ENCODE measurements at places on chromosomes 1 and 21.

DNA sequence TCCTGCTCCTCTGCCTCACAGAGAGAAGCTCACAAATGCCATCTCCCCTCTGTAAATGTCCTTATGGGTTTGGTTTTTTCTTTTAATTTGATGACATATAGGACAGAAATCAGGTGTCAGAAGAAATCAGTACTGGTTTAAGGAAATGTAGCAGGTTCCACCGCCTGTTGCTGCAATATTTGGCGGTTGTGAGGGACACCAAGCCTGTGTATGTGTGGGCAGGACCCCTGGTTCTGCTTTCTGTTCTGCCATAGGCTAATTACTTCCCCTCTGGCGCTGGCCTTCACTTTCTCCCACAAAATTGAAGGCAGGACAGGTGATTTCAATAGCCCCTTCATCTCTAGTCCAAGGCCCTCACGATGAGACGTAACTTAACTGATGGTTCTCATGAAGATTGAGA is 69.2 kb downstream of the PRDM2 start:
- no peak for DNase-seq

- no peak for DNase-seq
Measured at GRCh38 chr1:6417961-6418667, 1.6 kb downstream of the HES2 start.

GRCh38 chr1:51948491-51948915 is 42.0 kb downstream of the RAB3B start:
- no peak for DNase-seq

GRCh38 chr1:8472668-8473067 is 154.8 kb downstream of the SLC45A1 start:
- DNase-seq = peak; percentile 14

GRCh38 chr1:46333300-46334029 is 7.1 kb upstream of the NSUN4 start:
- DNase-seq = no peak

DNA sequence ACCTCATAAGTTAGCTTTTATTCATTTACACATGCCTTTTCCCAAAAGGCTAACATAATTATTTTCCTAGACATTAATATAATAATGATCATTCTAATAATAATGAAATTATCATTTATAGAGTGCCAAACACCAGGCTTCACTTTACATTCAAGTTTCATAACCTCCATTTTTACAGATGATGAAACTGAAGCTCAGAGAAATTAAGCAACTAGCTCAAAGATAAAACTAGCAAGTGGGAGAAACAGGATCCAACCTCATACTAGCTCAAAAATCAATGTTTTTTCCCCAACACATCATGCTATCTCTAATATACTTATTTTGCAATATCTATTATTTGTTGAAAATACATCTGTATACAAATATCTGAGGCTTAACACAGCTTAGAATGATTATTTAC is 14.0 kb downstream of the LPGAT1 start:
- DNase-seq = no peak

GRCh38 chr1:162942916-162943559 is 82.1 kb upstream of the CCDC190 start:
- DNase-seq = no peak

DNA sequence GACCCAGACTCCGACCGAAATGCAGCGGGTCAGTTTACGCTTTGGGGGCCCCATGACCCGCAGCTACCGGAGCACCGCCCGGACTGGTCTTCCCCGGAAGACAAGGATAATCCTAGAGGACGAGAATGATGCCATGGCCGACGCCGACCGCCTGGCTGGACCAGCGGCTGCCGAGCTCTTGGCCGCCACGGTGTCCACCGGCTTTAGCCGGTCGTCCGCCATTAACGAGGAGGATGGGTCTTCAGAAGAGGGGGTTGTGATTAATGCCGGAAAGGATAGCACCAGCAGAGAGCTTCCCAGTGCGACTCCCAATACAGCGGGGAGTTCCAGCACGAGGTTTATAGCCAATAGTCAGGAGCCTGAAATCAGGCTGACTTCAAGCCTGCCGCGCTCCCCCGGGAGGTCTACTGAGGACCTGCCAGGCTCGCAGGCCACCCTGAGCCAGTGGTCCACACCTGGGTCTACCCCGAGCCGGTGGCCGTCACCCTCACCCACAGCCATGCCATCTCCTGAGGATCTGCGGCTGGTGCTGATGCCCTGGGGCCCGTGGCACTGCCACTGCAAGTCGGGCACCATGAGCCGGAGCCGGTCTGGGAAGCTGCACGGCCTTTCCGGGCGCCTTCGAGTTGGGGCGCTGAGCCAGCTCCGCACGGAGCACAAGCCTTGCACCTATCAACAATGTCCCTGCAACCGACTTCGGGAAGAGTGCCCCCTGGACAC is 534 bp downstream of the C1orf56 start:
- DNase-seq = no peak

- no peak for DNase-seq
Measured at GRCh38 chr1:196546272-196547111, 61.7 kb downstream of the KCNT2 start.

GRCh38 chr1:229993060-229993459 is 74.0 kb upstream of the GALNT2 start:
- no peak for DNase-seq

- DNase-seq = no peak
Measured at GRCh38 chr1:218351391-218352074, 6.4 kb downstream of the TGFB2 start.

DNA sequence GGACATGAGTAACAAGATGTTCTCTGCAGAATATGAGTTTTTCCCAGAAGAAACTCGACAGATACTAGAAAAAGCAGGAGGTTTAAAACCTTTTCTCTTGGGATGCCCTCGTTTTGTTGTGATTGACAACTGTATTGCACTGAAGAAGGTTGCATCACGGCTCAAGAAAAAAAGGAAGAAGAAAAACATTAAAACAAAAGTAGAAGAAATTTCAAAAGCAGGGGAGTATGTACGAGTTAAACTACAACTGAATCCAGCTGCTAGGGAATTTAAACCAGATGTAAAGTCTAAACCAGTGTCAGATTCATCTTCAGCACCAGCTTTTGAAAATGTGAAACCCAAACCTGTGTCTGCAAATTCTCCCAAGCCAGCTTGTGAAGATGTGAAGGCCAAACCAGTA is 92.5 kb downstream of the TTC3 start:
- no peak for DNase-seq

- DNase-seq = peak; percentile 47
Measured at GRCh38 chr1:101236516-101237228, at the start of gene S1PR1. Gene S1PR1, plus strand, starts transcription at chr1:101237019. Its CDS starts 1,966 bp downstream, at chr1:101238985.

DNA sequence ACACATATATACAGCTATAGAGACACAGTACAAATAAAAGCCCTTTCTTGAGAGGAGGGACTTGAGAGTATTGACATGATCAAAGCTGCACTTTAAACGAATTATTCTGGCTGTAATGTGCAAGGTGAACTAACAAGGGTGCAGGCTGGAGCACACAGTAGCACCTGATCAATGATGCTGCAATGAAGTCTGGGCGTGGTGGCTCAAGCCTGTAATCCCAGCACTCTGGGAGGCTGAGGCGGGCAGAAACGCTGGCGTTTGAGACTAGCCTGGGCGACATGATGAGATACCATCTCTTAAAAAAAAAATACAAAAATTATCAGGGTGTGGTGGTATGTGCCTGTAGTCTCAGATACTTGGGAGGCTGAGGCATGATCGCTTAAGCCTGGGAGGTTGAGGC is 14.1 kb upstream of the CTH start:
- no peak for DNase-seq

GRCh38 chr1:228287541-228288425 is 79.9 kb downstream of the OBSCN start:
- no peak for DNase-seq
